ENCODE measurements at places on chromosomes 4 and X.
A peak's percentile ranks its signal among the peaks of the same experiment; 100 is the strongest.

DNA sequence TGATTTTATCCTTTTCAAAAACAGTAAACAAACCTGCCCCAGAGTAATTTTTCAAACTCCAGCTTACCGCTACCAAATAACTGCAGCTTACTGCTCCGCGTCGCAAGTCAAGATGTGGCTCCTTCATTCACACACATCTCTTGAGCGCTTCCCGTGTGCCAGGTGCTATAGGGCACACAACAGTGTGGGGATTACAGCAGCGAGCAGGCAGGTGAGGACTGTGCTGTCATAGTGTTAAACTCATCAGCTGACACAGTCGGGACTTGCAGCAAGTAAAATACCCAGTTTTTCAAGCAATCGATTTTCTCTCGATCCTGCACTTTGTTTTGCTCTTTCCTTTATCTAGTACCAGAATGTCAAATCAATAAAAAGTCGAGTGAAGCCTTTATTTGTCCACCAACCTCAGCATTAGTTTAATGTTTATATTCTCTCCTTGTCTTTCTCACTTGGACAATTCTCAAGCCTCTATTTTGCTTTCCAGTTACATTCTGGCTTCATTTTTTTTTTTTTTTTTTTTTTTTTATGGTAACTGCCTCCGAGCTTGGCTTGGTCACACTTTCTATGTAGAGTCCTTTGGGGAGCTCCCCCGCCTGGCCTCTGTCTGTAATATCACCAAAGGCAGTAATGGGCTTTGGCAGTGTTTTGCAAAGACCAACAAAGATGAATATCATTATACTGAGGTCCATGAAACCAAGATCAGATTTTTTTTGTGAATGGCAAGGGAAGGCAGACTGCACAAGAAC, 8.3 kb upstream of the ASB5 start:
- DNase-seq: peak; percentile 32

DNA sequence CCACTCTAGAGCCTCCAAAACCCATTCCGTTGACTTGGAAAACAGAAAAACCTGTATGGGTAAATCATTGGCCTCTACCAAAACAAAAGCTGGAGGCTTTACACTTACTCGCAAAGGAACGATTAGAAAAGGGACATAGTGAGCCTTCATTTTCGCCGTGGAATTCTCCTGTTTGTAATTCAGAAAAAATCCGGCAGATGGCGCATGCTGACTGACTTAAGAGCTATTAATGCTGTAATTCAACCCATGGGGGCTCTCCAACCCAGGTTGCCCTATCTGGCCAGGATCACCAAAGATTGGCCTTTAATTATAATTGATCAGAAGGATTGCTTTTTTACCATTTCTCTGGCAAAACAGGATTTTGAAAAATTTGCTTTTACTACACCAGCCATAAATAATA, 60.8 kb downstream of the ZNF732 start:
- DNase-seq: peak; percentile 1

GRCh38 chr4:37837446-37837845, 11.0 kb downstream of the PGM2 start:
- peak; percentile 97 for DNase-seq

GRCh38 chr4:154691229-154691628, 52.6 kb upstream of the LRAT start:
- DNase-seq: no peak

GRCh38 chrX:111086591-111087006, 9.4 kb upstream of the PAK3 start:
- no peak for DNase-seq

DNA sequence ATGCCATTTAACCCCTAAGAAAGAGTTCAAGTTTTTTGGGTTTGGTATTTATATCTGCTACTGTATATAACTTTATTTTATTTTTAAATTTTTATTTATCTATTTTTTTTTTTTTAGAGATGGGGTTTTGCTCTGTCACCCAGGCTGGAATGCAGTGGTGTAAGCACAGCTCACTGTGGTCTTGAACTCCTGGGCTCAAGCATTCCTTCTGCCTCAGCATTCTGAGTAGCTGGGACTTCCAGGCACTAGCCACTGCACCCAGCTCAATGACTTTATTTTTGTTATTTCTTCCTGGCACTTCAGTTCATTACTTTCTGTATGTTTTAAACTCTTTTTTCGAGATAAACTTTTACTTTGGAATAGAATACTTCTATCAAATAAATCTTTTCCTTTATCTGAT, 42.4 kb upstream of the PGAM4 start:
- no peak for DNase-seq

- DNase-seq: no peak
These were observed 22.1 kb downstream of the SLIT2 start for GRCh38 chr4:20273793-20274192.

- no peak for DNase-seq
These were observed 181.4 kb upstream of the MXRA5 start for GRCh38 chrX:3527811-3528210.

- no peak for DNase-seq
These were observed 13.4 kb downstream of the TRO start for GRCh38 chrX:54934058-54934457.

DNA sequence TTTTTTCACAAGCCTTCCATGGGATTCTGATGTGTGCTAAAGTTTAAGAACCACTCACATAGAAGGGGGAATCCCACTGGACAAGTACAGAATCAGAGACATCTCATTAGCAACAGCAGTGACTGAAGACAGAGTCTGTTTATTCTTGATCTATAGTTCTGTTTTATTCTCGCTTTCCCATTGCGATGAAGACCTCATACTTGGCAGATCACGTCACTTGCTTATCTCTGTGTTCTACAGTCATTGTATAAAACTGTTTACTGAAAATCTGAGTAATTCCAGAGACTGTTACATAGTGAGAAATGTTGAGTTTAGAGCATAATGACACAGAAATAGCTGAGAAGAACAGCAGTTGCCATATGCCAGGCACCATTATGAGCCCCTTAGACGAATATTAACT, 185.5 kb downstream of the PTTG2 start:
- DNase-seq: no peak

GRCh38 chr4:75612306-75612705, 18.0 kb downstream of the CDKL2 start:
- DNase-seq: no peak

DNA sequence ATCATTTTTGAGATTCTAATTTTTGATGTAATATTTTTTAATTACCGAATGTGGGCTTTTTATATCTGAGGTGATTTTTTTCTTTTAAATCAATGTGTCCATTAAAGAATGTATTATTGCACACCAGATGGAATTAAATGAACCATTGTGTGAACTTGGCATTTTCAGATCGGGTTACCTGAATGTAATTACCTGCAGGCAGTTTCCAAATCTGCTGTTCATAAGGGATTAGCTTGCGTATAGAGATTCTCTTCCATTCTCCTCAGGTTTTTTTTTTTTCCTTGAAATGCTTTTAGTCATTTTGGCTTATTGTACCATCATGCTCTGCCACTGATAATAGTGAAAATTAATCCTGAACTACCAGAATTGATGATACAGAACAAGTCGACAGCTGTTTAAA, 511.5 kb upstream of the ATOH1 start:
- DNase-seq: no peak

- DNase-seq: no peak
These were observed 20.2 kb downstream of the NHS start for GRCh38 chrX:17395154-17395553.

- peak; percentile 9 for DNase-seq
These were observed 101.6 kb downstream of the KLHL8 start for GRCh38 chr4:87118826-87119225.

DNA sequence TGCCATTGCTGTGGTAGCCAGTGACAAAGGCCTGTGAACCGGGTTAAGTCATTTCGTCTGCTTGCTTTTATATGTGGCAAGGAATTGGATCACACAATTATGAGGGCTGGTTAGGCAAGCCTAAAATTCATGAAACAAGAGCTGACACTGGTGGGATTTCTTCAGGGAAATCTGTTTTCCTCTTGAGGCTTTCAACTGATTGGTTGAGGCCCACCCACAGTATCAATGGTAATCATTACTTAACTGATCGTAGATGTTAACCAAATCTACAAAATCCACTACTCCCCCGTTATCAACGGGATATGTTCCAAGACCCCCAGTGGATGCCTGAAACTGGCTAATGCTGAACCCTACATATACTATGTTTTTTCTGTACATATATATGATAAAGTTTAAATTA, 13.0 kb downstream of the RBMX2 start:
- DNase-seq: no peak

GRCh38 chr4:68917016-68917415, 34.6 kb downstream of the UGT2A3 start:
- DNase-seq: no peak

GRCh38 chr4:7725951-7726350, 213.7 kb downstream of the AFAP1 start:
- DNase-seq: no peak

DNA sequence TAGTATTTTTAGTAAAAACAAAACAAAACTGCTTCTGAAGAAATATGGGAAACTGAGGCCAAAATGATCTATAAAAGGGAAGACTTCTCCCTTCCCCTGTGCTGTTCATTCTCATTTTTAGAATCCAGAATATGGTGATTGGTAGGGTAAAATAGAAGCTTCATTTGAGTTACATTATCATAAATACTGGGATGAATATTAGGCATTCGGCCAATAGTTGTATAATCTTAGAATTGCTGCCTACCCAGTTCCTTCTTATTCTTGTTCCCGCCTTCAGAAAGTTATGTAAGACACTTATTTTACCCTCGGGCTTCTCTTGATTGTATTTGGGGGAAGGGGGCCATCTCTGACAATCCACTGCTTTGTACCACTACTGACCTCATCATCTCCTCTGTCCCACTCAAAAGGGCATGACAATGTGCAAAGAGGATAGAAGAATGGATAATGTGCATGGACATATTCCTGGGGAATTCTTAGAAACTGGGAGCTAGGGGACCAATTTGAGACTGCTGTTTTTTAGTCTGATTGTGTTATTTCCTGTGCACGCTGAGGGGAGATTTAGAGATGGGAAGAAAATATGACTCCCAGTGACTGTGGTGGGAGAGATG, 588 bp downstream of the ART3 start:
- DNase-seq: no peak
